IMR-90 (cell line): ENCODE measurements at places on chromosomes 3 and 15. TPM values are rescaled to one million over a fixed set of nuclear protein-coding genes. Genes with fewer than 3 reads are reported as not detected.

Gene PRRT3
- 0.72 and 1.4 TPM in 2 replicates for total RNA-seq

Gene PLA2G4E
- total RNA-seq: not detected in 2 replicates

Gene RAB11A
- total RNA-seq: 376 and 462 TPM in 2 replicates

Gene ALS2CL
- 1.4 and 2.2 TPM in 2 replicates for total RNA-seq

Gene GHSR
- not detected in 2 replicates for total RNA-seq

Gene PLCH1
- total RNA-seq: not detected in 2 replicates

Gene CYP19A1
- total RNA-seq: not detected in 2 replicates

Gene TMEM89
- not detected in 2 replicates for total RNA-seq

Gene XXYLT1
- total RNA-seq: 13.1 and 14.7 TPM in 2 replicates

Gene TTLL13
- total RNA-seq: not detected in 2 replicates

Gene CCNB2
- total RNA-seq: 52.5 and 57.2 TPM in 2 replicates

Gene C2CD4A
- not detected in 2 replicates for total RNA-seq

Gene ANKRD63
- total RNA-seq: under 0.01 TPM in 1 of 2 replicates, not detected in the other

Gene ELL3
- 1.6 and 1.7 TPM in 2 replicates for total RNA-seq

Gene CD86
- total RNA-seq: not detected in 2 replicates

Gene OCA2
- under 0.01 TPM in 1 of 2 replicates, not detected in the other for total RNA-seq

Gene CCRL2
- total RNA-seq: 0.28 and 0.36 TPM in 2 replicates

Gene VPS33B
- total RNA-seq: 7.5 and 9.0 TPM in 2 replicates

Gene LRRN1
- under 0.01 and 0.18 TPM in 2 replicates for total RNA-seq

Gene UBE2E2
- total RNA-seq: 18.6 and 18.9 TPM in 2 replicates

Gene VPS8
- 52.5 and 56.1 TPM in 2 replicates for total RNA-seq

Gene BBS4
- total RNA-seq: 9.7 and 15.8 TPM in 2 replicates

Gene MAP6D1
- 1.9 and 2.7 TPM in 2 replicates for total RNA-seq

Gene FEZF2
- total RNA-seq: not detected in 2 replicates

Gene ITIH1
- total RNA-seq: not detected in 2 replicates

Gene CSTA
- not detected in 2 replicates for total RNA-seq

Gene CPLX3
- not detected in 2 replicates for total RNA-seq

Gene SLC49A4
- total RNA-seq: 6.5 and 12.2 TPM in 2 replicates

Gene NPAP1
- total RNA-seq: not detected in 2 replicates

Gene STAC
- 0.28 and 0.36 TPM in 2 replicates for total RNA-seq

Gene TRPM1
- total RNA-seq: 0.28 TPM in 1 of 2 replicates, not detected in the other

Gene TGM5
- total RNA-seq: not detected in 2 replicates

Gene CD47
- 52.0 and 110 TPM in 2 replicates for total RNA-seq

Gene KCNAB1
- total RNA-seq: under 0.01 and 0.56 TPM in 2 replicates

Gene GCSAM
- not detected in 2 replicates for total RNA-seq

Gene CILP
- total RNA-seq: under 0.01 TPM in 1 of 2 replicates, not detected in the other
